ENCODE measurements at places on chromosomes 3 and 15.

DNA sequence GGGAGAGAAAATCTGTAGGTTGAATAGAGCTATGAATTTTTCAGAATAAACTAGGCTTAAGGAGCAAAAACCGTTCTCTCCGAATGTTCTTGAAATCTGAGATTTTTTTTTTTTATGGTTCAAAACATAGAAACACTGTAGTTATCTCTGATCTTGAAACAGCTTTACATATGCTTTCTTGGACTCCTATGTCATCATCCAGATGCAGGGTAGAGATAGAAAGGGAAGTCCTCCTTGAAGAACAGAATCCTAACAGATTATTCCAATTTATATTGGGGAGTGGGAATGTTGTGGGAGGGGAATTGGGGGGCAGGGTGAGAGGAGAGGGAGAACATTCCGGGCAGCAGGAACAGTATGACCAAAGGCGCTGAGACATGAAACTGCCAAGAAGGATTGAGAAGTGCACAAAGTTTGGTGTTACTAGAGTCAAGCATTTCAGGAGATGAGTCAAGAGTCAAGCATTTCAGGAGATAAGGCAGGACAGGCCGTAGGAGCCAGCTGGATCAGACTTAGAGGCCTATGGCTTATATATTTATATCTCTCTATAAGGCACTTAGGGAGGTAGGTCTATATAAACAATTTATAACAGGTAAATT, 21.9 kb upstream of the ST3GAL6 start:
- no peak for DNase-seq

GRCh38 chr3:13836658-13837587, 42.9 kb downstream of the WNT7A start:
- DNase-seq, result no peak

GRCh38 chr3:25713341-25713985, 48.8 kb upstream of the TOP2B start:
- DNase-seq, result no peak

DNA sequence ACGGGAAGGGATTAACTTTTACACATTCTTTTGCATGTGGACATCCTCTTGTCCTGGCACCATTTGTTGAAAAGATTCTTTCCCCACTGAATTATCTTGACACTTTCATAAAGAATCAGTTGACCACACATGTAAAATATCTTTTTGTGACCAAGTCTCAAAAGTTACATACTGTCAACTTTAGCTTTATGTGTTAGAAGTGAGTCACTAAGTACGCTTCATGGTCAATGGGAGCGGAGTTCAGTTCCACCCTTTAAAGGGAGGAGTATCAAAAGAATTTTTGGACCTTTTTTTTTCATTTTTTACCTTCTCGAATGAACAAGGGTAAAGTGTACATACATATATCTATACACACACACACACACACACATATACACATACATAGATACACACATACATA, 35.4 kb downstream of the MAPK6 start:
- no peak for DNase-seq

DNA sequence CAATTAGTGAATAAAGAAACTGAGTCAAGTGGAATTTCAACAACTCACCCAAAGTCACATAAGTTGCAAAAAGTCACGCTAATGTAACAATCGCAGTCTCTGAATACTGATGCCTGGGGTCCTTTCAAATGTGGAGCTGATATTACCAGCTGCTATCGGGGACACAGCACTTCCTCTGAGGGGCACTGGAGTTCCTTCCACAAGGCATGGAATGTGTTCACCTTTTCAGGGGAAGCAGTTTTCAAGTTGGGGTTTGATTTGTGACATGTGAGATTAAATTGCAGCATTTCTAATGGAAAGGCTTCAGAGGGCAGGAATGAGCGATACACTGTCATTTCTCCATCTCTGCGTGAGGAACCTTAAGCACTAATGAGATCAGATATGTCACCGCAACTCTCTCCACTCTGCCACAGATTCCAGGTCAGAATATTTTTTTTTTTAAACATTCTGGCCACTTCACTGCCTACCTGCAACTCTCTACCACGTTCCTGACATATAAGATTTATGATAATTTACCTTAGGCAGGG, 807.2 kb upstream of the CFAP20DC start:
- no peak for DNase-seq

GRCh38 chr15:57198654-57199291, 177.5 kb upstream of the CGNL1 start:
- DNase-seq, result peak; percentile 99

- DNase-seq, result no peak
Observed at GRCh38 chr3:146543461-146544001, 876 bp downstream of the PLSCR1 start.

- no peak for DNase-seq
Observed at GRCh38 chr3:126715432-126715831, 11.4 kb downstream of the CHCHD6 start.

DNA sequence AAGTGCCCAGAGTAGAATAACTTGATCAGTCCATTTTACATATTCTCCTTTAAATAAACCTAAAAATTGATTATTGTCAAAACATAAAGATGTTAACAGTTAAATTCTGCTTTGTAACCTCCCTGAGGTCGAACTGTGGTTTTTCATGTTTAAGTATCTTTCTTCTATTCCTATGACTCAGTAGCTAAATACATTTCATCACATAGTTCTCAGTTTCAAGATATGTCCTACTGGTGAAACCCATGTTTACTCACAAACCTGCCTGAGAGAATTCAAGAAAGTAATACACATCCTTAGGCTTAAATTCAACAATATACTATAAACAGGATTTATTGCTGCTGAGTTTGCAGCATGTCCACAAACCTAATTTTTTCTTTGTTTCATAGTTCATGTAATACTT, 692.9 kb downstream of the ZPLD1 start:
- DNase-seq, result no peak

GRCh38 chr3:127600749-127601456, 2.7 kb downstream of the MCM2 start:
- no peak for DNase-seq

DNA sequence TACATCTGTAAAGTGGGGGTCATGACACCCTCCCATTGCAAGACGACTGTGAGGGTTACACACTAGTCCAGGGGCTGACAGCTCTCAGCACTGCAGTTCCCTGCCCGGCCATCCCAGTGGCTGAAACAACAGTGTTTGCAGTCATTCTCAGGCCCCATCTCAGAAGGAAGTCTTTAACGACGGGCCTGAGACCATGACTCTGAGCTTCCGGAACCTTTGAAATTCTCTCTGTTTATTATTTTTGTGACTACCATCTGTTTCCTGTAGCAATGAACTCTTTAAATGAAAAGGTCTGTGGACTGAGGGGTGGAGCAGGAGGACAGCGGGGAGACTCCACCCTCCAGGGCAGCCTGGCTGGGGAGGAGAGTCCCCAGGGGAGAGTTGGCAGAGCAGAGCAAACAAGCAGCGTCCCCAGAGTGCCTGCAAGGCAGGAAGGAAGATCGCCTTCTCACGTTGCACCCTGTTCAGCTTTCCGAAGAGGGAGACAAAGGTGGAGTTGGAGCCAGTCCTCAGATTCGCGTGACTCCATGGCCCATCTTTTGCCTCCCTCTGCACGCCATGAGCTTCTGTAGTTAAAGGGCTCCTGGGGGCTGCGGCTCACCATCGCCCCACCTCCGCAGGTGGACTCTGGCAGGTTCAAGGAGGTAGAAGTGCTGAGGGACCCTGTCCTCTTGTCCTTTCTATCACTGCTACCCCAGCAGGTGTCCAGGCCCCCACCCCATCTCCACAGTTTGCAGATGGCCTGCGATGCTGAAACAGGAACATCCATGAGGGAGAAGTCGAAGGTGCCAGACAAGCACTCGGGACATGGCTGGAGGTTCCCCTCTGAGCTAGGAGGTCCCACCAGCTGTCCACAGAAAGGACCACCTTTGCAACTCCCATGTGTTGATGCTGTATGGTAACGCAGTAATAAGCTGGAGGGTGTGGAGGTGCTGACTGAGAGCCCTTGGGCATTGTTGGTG, 525.8 kb upstream of the PROK2 start:
- DNase-seq, result peak; percentile 3

- DNase-seq, result no peak
Observed at GRCh38 chr15:83673385-83673784, 19.5 kb downstream of the ADAMTSL3 start.

GRCh38 chr15:25664761-25665160, 198.4 kb downstream of the ATP10A start:
- no peak for DNase-seq

GRCh38 chr3:101890716-101891115, 41.4 kb downstream of the NFKBIZ start:
- DNase-seq, result no peak

GRCh38 chr15:70962084-70962483, 69.5 kb downstream of the LRRC49 start:
- no peak for DNase-seq

GRCh38 chr15:69163141-69163669, 2.8 kb downstream of the GLCE start:
- no peak for DNase-seq

DNA sequence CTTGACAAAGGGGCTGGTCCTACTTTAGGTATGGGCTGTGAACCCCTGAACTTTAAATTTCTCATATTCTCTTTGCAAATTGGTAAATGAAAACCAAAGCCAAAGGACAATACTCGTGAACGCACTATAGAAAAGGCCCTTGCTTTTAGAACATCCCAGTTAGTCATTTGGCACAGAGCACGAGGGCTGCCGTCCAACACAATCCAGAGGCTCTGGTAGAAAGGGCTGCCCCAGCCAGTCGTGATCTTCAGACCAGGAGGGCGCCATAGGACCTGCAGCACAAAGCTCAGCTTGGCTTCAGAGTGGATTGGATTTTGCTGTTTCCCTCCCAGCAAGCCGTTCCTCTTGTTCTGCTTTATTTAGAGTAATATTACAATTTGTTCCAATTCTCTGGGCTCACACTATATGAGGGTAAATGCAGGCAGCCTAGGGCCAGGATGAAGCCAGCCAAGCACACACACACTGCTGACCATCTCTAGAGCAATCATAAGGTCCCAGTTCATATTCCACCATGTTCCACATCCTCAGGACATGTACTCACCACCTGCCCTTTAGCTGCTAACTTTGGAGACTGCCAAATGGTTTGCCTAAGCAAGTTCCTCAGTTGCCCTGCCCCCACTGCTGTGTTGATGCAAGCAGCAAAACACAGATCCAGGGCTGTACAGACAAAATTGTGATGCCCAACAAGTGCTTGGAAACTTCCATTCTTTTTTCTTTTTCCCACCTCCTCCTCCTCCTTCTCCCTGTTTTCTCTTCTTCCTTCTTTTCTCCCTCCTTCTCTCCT, 6.0 kb upstream of the BFSP2 start:
- DNase-seq, result no peak

- peak; percentile 97 for DNase-seq
Observed at GRCh38 chr3:176906046-176906905, 291.0 kb downstream of the TBL1XR1 start.

DNA sequence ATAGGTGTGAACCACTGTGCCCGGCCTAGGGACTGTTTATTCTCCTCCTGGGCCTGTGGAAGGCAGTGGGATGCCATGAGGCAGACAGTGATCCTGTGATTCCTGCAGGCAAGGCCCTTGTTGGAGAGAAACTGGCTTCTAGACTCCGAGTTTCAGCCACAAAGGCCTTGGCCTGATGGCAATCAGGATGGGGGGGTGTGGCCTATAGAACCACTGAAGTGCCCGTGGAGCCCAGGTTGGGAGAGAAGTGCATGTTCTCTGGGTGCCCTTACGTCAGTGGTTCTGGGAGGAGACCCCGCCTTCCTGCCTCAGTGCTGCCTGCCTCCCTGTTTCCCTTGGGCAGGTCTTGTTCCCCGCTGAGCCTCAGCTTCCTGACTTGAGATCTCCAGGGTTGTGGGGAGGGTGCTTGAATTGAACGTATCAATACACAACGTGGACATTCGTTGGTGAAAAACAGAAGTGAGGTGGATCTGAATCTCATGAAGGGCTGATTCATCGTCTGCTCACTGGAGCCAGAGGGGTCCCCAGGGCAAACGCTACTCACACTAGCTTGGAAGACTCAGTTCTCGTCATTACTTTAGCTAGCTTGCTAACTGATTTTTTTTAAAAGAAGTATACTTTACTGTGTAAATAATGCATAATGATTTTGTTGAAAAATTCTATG, 31.8 kb downstream of the IRAK2 start:
- DNase-seq, result no peak

GRCh38 chr3:62632510-62633294, 242.5 kb downstream of the CADPS start:
- no peak for DNase-seq

- no peak for DNase-seq
Observed at GRCh38 chr3:83877910-83878309, 1080.9 kb upstream of the CADM2 start.

DNA sequence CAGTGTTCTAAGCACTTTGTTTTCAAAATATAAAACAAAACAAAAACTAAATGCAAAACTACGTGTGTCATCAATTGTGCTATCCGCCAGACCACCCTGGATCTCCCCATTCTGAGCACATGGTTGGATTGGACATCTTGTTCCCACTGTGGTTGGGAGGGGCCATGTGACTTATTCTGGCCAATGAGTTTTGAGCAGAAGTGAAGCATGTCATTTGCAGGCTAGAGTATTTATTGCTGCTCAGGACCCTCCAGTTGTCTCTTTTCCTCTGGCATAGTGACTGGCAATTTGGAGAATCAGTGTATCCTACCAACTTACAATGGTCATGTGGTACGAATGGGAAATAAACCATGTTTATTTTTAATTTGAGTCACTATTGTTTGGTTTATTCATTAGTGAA, 70.2 kb upstream of the ST8SIA2 start:
- peak; percentile 90 for DNase-seq

- DNase-seq, result no peak
Observed at GRCh38 chr15:30990036-30990435, 1.4 kb downstream of the MTMR10 start.

DNA sequence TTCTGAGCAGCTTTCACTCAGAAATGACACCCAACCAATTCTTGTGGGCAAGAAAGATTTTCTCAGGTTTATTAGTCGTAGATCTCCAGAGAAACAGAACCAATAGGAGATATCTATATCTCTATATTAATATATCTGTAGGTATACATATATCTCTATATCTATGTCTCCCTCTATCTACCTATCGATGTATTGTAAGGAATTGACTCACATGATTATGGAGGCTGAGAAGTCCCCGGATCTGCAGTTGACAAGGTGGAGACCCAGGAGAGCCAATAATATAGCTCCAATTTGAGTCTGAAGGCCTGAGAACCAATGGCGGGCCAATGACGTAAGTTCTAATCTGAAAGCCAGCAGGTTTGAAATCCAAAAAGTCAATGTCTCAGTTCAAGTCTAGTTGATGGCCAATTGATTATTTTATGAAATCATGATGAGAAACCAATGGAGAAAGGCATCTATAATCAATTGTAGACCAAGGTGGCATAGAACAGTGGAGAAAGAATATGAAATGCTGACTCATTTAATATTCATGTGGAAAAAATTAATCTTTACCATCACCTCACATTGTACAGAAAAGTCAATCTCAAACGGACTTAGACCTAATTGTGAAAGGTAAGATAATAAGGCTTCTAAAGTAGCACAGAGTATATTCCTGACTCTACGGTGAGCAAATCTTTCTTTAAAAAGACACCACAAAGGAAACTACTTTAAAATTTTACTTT, 65.6 kb upstream of the CHRNA7 start:
- DNase-seq, result no peak
